Nucleus accumbens (tissue), 56 donors: ENCODE measurements at places on chromosomes 2 and 18.

- DNase-seq, result no peak
Observed at GRCh38 chr2:160581035-160581434, 87.4 kb upstream of the RBMS1 start.

GRCh38 chr2:154556146-154556545 is 142.3 kb upstream of the KCNJ3 start:
- DNase-seq, result no peak

GRCh38 chr2:235618039-235618438 is 124.2 kb downstream of the AGAP1 start:
- DNase-seq, result no peak

DNA sequence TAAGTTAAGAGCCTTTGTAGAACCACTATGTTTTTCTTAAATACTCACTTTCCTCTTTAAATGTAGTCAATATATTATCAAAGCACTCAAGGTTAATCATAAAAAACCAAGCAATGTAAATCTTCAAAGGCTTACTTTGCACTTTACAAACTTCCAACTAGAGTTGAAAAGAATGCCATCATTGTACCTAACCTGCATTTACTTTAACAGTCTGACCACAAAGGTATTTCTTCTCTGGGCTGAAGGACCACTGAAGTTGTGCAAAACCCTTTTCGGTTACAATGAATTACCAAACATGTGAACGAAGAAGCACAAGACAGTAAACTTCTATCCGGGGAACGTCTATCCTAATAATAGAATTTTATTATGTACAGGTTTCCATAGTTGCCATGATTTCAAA is 3.0 kb downstream of the HNRNPLL start:
- DNase-seq, result no peak

DNA sequence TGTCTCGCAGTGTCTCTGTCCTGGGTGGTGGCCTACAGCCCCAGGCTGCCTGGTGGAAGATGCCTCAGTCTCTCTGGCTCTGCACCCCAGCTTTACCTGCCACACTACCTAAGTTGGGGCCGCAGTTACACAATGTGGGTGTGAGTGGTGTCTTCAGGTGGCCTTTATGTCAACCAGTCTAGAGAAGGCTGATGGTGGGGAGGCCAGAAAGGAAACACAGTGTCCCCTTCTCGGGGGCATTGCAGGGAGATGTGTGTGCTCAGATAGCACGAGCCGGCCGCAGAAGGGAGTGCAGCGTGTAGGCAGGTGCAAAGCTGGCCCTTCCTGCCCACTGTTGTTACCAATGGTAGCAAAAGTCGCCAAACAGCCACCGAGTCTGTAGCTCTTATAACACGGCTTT is 216.1 kb downstream of the SH3RF3 start:
- no peak for DNase-seq

GRCh38 chr18:45788861-45789260 is 36.6 kb upstream of the SIGLEC15 start:
- DNase-seq, result no peak

GRCh38 chr2:187233811-187234210 is 214.2 kb downstream of the CALCRL start:
- no peak for DNase-seq

GRCh38 chr2:126413079-126413478 is 242.9 kb upstream of the GYPC start:
- DNase-seq, result no peak

- DNase-seq, result no peak
Observed at GRCh38 chr2:202023904-202024266, 9.8 kb upstream of the FZD7 start.

GRCh38 chr2:234491281-234491680 is 5.6 kb downstream of the ARL4C start:
- DNase-seq, result no peak

DNA sequence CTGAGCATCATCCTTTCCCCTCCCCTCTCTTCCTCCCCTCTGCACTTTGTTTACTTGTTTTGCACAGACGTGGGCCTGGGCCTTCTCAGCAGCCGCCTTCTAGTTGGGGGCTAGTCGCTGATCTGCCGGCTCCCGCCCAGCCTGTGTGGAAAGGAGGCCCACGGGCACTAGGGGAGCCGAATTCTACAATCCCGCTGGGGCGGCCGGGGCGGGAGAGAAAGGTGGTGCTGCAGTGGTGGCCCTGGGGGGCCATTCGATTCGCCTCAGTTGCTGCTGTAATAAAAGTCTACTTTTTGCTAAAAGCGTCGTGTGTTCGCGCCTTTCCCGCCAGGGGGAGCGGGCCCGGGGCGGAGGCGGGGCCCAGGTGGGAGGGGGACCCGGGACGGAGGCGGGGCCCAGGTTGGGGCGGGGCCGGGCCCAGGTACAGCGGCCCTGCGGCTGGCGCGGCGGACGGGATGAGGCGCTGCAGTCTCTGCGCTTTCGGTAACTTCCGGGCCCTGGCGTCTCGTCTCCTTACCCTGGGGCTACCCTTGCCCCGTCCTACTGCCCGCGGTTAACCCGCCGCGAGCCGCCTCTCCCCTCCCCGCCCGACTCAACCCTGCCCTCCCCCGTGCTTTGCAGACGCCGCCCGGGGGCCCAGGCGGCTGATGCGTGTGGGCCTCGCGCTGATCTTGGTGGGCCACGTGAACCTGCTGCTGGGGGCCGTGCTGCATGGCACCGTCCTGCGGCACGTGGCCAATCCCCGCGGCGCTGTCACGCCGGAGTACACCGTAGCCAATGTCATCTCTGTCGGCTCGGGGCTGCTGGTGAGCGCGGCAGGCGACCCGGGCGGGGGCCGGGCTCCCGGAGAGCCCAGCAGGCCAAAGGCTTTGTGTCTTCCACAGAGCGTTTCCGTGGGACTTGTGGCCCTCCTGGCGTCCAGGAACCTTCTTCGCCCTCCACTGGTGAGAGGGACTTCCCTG is at the start of gene KRTCAP3:
KRTCAP3 (plus strand) TSS at position 424 of the 962 bp plus-strand sequence; CDS start at position 456, 32 bp downstream.
- no peak for DNase-seq

DNA sequence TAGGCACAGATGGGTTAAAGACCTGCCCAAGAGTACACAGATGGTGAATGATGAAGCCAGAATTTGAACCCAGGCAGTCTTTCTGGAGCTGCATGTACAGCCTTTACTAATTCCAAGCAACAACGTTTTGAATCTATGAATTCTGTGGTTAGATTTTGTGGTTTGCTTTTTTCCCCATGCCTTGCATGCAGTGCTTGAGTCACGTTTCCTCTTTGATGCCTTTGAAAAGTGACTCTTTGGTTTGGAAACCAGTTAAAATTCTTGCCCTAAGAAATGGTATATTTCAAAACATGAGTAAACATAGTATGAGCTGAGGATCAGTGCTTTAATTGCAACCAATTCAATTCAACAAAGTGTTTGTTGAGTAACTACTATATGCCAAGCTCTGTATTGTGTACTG is 48.2 kb upstream of the PPM1B start:
- no peak for DNase-seq

DNA sequence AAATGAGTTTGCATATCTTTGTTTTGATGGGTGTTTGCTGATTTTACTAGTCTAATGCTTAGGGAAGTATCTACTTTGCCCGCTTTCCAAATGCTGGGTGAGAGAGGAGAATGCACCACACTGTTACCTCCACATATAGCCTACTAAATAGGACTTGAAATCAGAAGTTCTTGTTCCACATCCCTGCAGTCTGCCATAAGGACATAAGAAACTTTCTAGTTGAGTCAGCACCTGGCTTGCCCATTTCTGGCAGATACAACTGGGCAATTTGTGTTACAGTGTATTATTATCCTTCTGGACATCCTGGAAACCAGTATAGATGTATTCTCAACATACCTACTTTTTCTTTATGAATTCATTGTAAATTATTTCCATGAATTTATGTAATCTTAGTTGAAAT is 29.5 kb downstream of the ANXA4 start:
- DNase-seq, result no peak

DNA sequence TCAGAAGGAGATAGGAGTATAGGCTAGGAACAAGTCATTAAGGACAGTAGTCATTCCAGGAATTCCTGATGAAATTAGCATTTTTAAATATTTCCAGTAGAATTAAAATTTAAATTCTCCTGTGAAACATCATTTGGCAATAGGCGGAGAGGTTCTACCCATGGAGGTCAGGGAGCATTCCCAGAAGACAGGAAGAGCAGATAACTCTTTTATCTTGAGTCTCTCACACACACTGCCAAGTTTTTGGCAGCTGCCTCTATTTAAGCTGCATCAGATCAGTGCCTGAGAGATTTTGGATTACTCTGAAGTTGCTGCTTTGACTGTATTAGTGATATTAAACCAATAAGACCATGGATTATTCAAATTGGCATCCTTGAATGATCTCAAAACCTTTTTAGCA is 714.7 kb downstream of the EPHA4 start:
- no peak for DNase-seq

- DNase-seq, result no peak
Observed at GRCh38 chr2:25257931-25258846, 83.5 kb downstream of the DNMT3A start.

- DNase-seq, result no peak
Observed at GRCh38 chr2:205858881-205859441, 176.7 kb downstream of the NRP2 start.

DNA sequence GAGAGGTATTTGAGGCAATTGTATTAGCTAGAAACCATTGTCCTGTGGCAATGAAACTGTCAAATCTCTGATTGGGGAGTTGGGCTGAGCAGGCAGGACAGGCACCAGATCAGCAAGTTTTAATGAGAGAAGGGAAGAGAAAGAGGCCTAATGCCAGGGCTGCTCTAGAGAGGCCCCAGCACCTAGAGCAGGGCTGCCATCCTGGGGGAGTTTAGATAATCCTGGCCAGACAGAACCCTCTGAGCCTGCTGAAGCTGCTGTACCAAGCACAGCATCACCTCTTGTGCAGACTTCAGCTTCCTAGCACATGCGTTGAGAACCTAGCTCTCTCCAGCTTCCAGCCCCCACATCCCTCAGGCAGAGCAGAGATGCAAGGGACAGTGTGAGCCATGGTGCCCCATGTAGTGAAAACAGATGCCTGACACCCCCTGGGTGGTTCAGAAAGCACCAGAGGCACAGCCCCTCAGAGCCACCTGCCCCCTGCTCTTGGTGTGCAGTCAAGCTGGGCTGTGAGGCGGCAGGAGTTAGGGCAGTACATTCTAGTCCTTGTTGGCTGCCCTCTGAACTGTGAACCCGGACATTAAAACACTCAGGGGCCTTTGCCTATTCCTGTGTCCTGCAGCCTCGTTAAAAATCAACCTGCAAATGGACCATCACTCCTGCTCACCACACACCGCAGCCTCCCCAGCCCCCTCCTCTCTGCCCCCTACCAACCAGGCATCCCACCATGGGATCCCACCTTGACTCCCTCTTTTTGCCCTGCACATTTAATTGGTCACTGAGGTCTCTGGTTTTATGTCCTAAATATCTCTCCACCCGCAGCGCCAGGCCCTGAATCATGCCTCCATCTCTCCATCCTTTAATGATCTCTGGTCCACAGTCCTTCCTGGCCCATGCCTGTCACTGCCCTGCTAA is 52.7 kb downstream of the ADD2 start:
- DNase-seq, result no peak

DNA sequence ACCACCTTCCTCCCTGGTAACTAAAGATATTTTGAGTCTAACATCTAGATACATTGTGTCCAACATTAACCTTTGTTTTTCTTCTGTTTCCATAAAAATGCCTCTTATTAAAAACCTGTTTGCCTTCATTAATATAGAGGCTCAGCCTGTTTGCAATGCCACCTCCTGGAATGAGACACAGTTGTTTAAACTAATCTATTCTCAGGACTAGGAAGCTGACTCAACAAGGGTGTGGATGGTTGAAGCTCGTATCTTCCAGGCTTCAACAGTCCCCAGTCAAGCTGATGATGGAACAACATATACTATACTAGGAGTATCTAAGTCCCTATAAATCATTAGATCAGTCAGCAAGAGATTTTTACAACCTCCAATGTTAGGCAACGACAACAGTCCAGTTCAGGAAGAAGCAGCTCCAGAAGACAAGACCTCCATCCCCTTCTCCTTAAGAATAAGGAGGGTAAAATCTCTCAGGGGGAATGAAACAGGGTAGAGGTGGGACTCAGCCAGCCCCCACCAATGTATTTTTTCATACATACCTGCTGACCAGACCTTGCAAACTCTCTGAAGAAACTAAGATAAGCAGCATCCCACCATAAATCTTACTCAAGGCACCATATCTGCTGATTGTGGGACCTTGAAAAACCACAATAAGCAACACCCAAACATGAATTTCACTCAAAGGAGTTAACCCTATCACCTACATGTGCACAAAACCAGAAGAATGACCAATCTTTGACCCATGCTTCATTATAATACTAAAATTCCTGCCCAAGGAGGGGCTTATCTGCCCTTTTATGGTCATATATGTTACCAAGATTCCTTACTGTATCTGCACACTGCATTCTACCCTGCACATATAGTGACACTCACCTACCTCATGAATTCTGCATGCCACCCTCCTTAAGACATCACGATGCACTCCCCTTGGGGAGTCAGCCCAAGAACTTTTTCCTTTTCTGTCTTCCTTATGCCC is 21.4 kb downstream of the ZNF24 start:
- DNase-seq, result no peak

- DNase-seq, result no peak
Observed at GRCh38 chr18:13562494-13563029, 163.8 kb downstream of the FAM210A start.

DNA sequence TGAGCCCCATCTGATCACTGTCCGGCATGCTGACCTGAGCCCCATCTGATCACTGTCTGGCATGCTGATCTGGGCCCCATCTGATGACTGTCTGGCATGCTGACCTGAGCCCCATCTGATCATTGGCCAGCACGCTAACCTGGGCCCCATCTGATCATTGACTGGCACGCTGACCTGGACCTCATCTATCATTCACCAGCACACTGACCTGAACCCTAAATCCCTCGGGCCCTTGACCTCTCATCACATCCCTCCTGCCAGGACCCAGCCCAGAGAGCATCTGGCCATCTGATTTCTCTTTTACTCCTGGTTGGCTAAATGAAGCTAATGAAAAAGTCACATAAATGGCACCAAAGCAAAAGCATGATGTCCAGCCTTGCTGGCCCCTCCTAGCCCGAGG is 207.1 kb downstream of the NDUFA10 start:
- DNase-seq, result no peak
